ENCODE measurements at places on chromosomes 13 and 19.
A peak's percentile ranks its signal among the peaks of the same experiment; 100 is the strongest.

DNA sequence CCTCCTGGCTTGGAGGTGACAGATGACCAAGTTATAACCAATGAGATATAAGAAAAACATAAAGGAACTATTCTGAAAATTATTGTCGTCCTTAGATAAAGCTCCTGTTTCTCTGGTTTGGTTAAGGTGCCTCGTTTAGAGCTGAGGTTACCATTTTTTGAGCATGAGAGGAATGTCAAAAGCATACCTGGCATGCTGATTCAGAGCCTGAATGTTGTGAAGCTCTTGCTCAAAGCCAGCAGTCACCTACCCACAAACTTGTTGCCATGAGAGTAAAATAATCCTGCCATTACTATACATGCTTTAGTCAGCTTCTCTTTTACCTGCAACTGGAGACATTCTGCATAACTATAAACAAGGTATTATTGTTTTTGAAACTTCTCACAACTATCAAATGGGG, 1116.2 kb downstream of the DIAPH3 start:
- no peak for DNase-seq

GRCh38 chr13:49759503-49759902, 33.0 kb downstream of the KPNA3 start:
- no peak for DNase-seq

- DNase-seq: no peak
Measured at GRCh38 chr19:4372165-4373012, 28.0 kb downstream of the SH3GL1 start.

GRCh38 chr13:100392709-100393630, 195.6 kb downstream of the GGACT start:
- DNase-seq: peak; percentile 1

- DNase-seq: no peak
Measured at GRCh38 chr13:62502588-62502987, 1086.9 kb upstream of the PCDH20 start.

GRCh38 chr19:52959613-52960295, 2.9 kb downstream of the ZNF816 start:
- DNase-seq: no peak

Data from activated naive CD4-positive, alpha-beta T cell (primary cell).